ENCODE measurements at places on chromosomes 13 and 19. TPM values are rescaled to one million over a fixed set of nuclear protein-coding genes. Genes with fewer than 3 reads are reported as not detected.

DNA sequence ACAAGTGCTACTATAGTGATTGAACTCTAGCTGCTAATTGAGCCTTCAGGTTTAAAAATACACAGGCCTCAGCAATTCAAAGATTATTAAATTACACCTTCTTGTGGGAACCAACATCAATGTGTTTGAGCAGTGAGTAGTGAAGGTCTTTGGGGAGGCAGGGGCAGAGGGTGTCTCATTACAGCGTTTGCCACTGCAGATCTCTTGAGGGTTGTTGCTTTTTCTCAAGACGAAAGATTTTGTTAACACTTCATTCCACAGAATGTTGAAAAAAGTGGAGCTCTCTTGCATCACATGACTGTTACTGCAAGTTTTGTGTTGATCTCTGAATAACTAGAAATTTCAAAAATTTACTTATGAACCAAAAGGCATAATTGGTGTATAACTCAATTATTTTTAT, 253.6 kb downstream of the ATP8A2 start:
- H3K36me3 ChIP-seq = no peaks in the 10 kb centered on the region
- no peak for DNase-seq
- no peak overlapping the region for H3K27ac ChIP-seq
- H3K27me3 ChIP-seq = no peaks in the 10 kb centered on the region

PSG1 gene
- not detected for total RNA-seq

DNA sequence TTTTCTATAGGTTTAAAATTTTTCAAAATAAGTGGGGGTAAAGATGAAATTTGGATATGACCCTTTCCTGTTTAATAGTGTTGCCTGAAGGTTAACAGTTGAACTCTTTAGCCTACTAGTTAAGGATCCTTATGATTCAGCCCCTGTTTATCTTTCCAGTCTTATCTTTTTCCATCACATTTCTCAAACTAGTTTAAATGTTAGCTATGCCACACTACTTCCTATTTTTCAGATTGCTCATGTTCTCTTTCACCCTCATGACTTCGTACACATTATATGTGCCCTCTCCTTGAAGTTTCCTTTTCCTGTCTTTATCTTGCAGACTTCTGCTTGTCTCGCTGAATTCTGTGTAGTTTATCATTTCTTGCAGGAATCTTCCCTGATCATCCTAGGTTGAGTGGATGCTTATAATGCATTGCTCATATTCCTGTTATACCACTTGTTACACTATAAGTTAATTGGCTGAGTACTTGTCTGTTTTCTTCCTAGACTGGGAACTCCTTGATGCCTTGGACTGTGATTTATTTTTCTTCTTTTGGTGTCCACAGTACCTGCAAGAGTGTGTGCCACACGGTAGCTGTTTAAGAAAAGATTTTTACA, 86.7 kb downstream of the FNDC3A start:
- no peak overlapping the region for H3K27ac ChIP-seq
- peaks cover 3% of the 10 kb centered on the region for H3K4me1 ChIP-seq
- H3K4me3 ChIP-seq = no peak overlapping the region
- no peak for DNase-seq
- no peaks in the 10 kb centered on the region for H3K36me3 ChIP-seq

FCGBP gene
- 0.32 TPM for total RNA-seq

DNA sequence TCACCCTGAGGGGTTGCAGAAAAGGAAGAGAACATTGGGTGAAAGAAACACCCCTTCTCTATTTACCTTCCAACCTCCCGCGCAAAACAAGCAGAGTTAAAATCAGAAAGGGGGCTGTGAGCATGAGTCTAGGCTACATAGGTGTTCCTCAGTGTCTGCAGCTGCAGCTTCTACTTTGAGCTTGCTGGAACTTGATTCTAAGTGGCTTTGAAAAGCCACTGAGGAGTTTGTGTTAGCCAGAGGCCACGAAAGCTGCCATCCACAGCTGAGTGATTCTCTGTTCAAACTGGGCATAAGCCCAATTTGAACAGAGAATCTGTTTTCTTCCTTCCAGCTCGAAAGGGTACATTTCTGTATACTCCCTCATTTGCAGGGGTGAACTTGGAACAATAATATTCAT, 343.9 kb downstream of the PCDH9 start:
- no peaks in the 10 kb centered on the region for H3K27me3 ChIP-seq
- H3K4me3 ChIP-seq = no peak overlapping the region
- H3K36me3 ChIP-seq = no peaks in the 10 kb centered on the region

ZNF865 gene
- total RNA-seq = 8.6 TPM

C19orf12 gene
- 11.8 TPM for total RNA-seq

DNA sequence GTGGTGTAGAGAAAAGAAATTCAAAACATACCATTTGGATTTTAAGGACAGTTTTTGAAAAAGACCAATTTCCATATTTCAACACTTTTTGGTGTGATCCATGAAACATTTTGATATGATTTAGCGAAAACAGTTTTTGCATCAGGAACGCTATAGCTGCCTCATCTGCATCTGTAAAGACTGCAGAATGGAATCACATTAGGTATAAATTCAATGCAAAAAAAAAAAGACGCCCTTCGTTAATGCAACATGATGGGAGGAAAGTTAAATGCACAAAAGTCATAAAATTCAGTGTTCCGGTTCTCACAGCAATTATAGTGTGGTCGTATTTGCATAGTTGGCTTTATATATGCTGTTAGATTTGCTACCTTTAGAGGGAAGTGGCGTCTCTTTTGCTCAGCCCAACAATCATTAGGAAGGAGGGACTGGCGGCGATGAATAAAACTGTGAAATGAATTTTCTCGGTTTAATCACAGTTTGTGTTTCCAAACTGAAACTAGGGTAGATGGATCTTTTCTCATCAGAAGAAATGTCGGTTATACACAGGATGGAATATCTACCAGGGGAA, 215.7 kb downstream of the TEX29 start:
- no peak for DNase-seq
- H3K27me3 ChIP-seq = no peaks in the 10 kb centered on the region
- no peak overlapping the region for H3K27ac ChIP-seq
- H3K36me3 ChIP-seq = no peaks in the 10 kb centered on the region
- H3K4me3 ChIP-seq = no peak overlapping the region

CCDC70 gene
- not detected for total RNA-seq

DNA sequence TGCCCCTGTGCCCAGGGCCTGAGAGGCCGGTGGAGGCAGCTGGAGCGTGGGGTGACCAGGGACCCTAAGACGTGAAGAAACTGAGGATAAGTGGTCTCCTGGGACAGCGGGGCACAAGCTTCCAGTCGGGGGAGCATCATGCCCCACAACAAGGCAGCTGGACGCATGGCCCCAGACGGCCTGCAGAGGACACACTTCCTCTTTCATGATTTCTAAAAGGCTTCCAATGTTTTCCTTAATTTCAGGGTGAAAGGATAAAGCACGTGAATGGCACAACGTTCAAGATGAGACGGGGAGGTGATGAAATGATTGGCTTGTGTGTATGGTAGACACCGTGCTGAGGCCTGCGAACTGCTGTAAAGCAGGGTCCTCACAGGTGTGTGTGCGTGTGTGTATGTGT, 20.2 kb upstream of the MYDGF start:
- no peak overlapping the region for H3K4me3 ChIP-seq
- no peak for DNase-seq
- no peak overlapping the region for H3K27ac ChIP-seq
- no peaks in the 10 kb centered on the region for H3K27me3 ChIP-seq
